Progenitor cell of endocrine pancreas (in vitro differentiated cells): ENCODE measurements at places on chromosomes 13 and 19. TPM values are rescaled to one million over a fixed set of nuclear protein-coding genes. Genes with fewer than 3 reads are reported as not detected.

DNA sequence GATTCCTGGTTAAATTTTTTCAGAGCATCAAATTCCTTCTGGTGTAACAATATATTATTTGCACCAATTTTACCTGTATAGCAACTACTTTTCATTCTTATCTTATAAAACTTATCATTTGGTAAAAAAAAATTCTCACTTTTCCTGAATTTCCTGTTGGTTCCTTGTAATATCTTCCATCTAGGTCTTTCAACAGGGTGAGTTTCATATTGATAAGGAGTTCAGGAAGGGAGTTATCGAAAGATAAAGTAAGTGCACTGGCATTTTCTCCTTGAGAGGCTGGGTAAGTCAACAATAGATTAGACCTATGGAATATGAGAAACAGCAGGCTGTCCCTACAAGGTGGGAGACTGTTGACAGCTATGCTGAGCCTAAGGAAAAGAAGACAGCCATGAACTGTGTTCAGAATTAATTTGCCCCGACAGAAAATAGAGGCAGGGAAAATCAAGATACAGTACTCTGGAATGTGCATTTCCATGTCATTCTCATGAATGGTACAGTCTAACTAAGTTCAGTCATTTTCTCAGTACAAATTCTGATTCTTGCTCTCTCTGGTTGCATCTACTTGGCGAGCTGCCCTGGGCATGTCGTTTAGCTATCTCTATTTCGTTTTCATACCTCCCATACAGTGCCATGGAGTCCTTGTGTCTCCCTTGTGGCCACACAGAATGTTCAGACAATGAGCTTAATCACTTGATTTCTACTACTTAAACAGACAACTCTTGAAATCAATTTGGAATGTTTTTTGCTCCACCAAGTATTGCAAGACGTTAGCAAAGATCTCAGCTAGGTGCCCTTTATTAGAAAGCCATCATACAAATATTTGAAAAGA lies 9.9 kb downstream of the IGFL1 start:
- DNase-seq, result no peak
- no peaks in the 10 kb centered on the region for H3K27me3 ChIP-seq
- H3K4me1 ChIP-seq, result peaks cover 23% of the 10 kb centered on the region
- no peak overlapping the region for H3K4me3 ChIP-seq
- no peak overlapping the region for H3K27ac ChIP-seq

- no peaks in the 10 kb centered on the region for H3K36me3 ChIP-seq
- H3K27ac ChIP-seq, result no peak overlapping the region
- H3K27me3 ChIP-seq, result no peaks in the 10 kb centered on the region
- no peak overlapping the region for H3K4me3 ChIP-seq
- no peaks in the 10 kb centered on the region for H3K4me1 ChIP-seq
Observed at GRCh38 chr13:62209529-62209928, 793.9 kb upstream of the PCDH20 start.

GRCh38 chr19:13176345-13176744 lies 26.1 kb downstream of the IER2 start:
- DNase-seq, result no peak
- H3K27ac ChIP-seq, result no peak overlapping the region

DNA sequence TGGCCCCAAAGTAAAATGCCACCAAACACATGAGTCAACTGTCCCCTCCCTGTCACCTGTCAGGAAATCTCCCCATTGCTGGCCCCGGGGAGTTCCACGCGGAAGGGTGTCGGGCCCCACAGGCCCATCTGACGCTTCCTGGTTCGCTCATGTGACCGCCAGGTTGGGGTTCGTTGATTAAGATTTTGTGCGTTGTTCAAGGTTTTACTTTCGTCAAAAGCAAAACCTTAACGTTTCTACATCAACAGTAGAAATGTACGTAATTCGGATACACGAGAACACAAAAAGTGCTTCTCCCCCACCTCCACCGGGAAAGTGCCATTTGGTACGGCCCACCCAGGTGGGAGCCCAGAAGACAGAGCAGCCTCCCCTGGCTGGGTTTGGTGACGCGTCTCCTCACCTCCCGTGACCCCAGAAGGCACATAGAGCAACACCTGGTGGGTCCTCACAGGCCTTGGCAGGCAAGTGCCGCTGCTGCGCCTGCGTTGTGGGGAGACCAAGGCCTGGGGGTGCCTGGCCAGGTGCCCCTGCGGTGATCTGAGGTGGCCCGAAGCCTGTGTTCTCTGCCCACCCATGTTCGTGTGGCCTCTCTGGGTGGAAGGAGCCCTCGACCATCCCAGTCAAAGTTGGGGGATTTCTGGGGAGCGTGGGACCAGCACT lies 161.6 kb downstream of the KDM4B start:
- H3K27me3 ChIP-seq, result no peaks in the 10 kb centered on the region
- H3K4me3 ChIP-seq, result no peak overlapping the region
- peak overlapping the region; percentile 83 for H3K27ac ChIP-seq
- H3K4me1 ChIP-seq, result peaks cover 48% of the 10 kb centered on the region
- no peak for DNase-seq

Gene NTF4
- 0.91 and 1.5 TPM in 2 replicates for total RNA-seq
